Effector memory CD4-positive, alpha-beta T cell (primary cell): ENCODE measurements at places on chromosomes 5 and 9.

DNA sequence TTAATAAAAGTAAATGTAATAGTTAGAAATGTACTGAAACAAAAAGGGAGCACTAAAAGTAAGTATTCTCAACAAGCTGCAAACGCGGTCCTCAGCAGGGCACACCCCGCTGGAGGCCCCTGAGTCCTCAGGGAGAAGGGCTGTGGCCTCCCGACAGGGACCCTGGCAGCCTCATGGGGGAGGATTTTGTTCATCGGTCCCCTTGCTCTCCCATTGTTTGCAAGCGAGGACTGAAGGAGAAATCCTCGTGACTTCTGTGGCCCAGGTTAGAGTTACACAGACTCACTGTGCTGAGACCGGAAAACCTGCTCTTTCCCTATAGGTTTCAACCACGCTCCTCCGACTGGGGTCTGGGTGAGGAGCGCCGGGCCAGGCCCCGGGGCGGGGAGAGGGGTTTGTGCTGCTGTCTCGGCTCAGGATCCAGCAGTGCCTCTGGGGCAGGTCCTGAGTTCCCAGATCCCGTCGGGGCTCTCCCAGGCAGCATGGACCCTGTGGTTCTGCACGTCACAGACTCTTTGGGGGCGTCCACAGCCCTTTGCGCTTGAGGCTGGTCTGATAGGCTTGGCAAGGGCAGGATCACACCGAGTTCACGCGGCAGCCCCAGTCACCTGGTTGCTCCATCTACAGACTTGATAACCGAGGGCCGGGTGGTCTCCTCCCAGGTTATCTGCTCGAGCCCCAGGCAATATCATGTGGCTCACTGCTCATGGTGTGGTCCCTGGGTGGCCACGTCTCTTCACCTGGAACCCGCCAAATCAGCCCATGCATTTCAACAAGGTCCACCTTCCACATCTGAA lies 38.8 kb downstream of the MRPL36 start:
- H3K27ac ChIP-seq: no peak overlapping the region
- no peaks in the 10 kb centered on the region for H3K4me1 ChIP-seq
- H3K27me3 ChIP-seq: no peaks in the 10 kb centered on the region
- no peak for DNase-seq
- H3K4me3 ChIP-seq: no peak overlapping the region
- no peaks in the 10 kb centered on the region for H3K36me3 ChIP-seq

- no peak for DNase-seq
- no peak overlapping the region for H3K4me3 ChIP-seq
- H3K27ac ChIP-seq: no peak overlapping the region
- no peaks in the 10 kb centered on the region for H3K36me3 ChIP-seq
- H3K27me3 ChIP-seq: no peaks in the 10 kb centered on the region
Observed at GRCh38 chr5:108983461-108984092, 235.9 kb downstream of the FER start.

- peaks cover 98% of the 10 kb centered on the region for H3K36me3 ChIP-seq
- no peaks in the 10 kb centered on the region for H3K4me1 ChIP-seq
- H3K4me3 ChIP-seq: no peak overlapping the region
- DNase-seq: no peak
- H3K27me3 ChIP-seq: no peaks in the 10 kb centered on the region
- H3K27ac ChIP-seq: no peak overlapping the region
Observed at GRCh38 chr5:151108566-151108965, 27.7 kb upstream of the TNIP1 start.

GRCh38 chr5:114176356-114176755 lies 185.5 kb upstream of the KCNN2 start:
- no peak for DNase-seq
- no peak overlapping the region for H3K4me3 ChIP-seq
- H3K27ac ChIP-seq: no peak overlapping the region
- no peaks in the 10 kb centered on the region for H3K27me3 ChIP-seq
- no peaks in the 10 kb centered on the region for H3K36me3 ChIP-seq
- no peaks in the 10 kb centered on the region for H3K4me1 ChIP-seq

DNA sequence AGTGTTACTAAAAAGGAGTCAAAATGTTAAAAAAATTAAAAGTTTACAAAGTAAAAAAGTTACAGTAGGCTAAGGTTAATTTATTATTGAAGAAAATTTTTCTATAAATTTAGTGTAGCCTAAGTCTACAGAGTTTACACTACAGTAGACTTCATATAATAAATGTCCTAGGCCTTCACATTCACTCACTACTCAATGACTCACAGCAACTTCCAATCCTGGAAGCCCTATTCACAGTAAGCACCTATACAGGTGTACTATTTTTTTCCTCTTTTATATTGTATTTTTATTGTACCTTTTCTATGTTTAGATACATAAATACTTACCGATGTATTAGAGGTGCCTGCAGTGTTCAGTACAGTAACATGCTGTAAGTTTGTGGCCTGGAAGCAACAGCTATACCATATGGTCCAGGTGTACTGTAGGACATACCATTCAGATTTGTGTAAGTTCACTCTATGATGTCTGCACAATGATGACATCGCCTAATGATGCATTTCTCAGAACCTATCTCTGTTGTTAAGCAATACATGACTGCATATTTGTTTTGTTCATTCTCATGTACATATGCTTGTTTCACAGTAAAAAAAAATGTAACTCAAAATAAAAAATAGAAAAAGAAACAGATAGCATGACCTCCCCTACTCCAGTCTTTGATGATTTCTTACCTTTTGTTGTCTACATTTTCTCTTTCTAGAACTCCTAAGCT lies 64.7 kb downstream of the NR3C1 start:
- no peaks in the 10 kb centered on the region for H3K4me1 ChIP-seq
- no peaks in the 10 kb centered on the region for H3K27me3 ChIP-seq
- DNase-seq: no peak
- no peak overlapping the region for H3K4me3 ChIP-seq

DNA sequence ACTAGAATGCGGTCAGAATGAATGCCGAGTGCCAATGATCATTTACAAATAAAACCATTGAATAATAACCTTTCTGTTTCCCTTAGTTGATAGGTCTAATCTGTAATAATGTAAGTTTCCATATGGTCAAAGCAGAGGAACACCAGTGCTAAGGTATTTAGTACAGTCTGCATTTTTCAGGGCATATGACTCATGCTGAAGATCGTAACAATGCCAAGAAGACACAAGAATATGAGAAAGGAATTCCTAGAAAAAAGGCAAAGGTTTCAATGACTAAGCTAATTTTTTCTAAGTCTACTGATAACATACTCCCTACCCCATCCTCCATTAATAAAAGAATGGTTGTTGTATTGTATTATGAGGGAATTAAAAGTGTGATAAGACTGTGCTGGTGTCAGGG lies 2.8 kb downstream of the OR1L8 start:
- DNase-seq: no peak
- H3K4me3 ChIP-seq: no peak overlapping the region
- H3K4me1 ChIP-seq: no peaks in the 10 kb centered on the region
- H3K27ac ChIP-seq: no peak overlapping the region
- H3K27me3 ChIP-seq: no peaks in the 10 kb centered on the region

GRCh38 chr5:108543486-108543885 lies 161.6 kb upstream of the FBXL17 start:
- no peaks in the 10 kb centered on the region for H3K4me1 ChIP-seq
- no peak overlapping the region for H3K4me3 ChIP-seq
- H3K27me3 ChIP-seq: no peaks in the 10 kb centered on the region
- no peaks in the 10 kb centered on the region for H3K36me3 ChIP-seq

- no peaks in the 10 kb centered on the region for H3K27me3 ChIP-seq
- H3K36me3 ChIP-seq: no peaks in the 10 kb centered on the region
- H3K4me3 ChIP-seq: no peak overlapping the region
- no peak for DNase-seq
- no peak overlapping the region for H3K27ac ChIP-seq
Observed at GRCh38 chr5:999032-999501, 9.5 kb upstream of the NKD2 start.

GRCh38 chr5:123157791-123158581 lies 68.9 kb downstream of the PRDM6 start:
- no peaks in the 10 kb centered on the region for H3K4me1 ChIP-seq
- peaks cover 3% of the 10 kb centered on the region for H3K27me3 ChIP-seq
- DNase-seq: no peak
- no peaks in the 10 kb centered on the region for H3K36me3 ChIP-seq
- H3K4me3 ChIP-seq: no peak overlapping the region

DNA sequence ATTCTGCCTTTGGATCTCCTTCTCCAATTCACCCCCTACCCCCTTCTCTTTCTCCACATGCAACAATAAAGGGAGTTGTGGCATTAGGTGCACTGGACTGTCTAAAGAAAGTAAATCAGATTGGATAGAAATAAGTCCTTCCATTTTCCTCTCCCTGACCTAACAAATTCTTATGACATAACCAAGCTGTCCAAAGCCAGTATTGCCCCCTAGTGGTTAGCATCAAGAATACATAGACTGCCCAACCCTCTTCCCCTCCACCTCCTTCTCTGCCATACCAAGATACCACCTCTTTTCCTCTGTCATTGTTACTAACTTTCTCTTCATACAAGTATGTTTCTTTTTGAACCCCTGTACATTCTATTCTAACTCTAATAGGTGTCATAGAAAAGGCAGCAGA lies 45.7 kb downstream of the PPARGC1B start:
- no peak overlapping the region for H3K27ac ChIP-seq
- H3K4me1 ChIP-seq: no peaks in the 10 kb centered on the region
- H3K4me3 ChIP-seq: no peak overlapping the region
- no peaks in the 10 kb centered on the region for H3K36me3 ChIP-seq
- H3K27me3 ChIP-seq: no peaks in the 10 kb centered on the region

DNA sequence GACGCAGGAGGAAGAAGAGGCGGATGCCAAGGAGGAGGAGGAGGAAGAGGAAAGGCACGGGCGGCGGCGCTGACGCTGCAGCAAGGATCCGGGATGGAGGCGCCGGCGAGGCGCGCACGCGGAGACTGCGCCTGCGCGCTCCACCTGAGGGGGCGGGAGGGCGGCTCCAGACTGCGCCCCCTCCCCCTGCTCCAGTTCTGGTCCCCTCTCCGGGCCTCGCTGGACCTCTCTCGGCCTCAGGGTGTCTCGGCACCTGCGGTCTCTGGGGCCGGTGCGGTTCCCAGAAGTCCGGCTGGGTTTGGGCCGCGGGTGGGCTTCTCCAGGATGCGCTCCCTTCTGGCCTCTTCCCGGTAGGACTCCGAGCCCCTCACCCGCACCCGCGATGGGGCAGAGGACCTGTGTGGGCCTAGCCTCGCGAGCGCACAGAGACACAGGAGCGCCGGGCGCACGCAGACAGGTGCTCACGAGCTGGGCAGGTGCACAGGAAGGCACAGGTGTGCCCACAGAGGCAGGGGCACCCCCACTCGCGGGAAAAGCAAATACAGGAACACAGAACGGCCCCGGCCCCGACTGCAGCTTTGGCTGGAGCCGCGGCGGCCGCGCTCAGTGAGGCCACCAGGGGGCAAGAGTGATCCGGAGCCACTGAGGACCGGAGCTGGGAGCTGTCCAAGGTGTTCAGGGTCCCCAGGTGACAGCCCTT lies at the start of gene NPDC1:
Gene NPDC1, minus strand, starts transcription at position 90 of the 700 bp plus-strand sequence. CDS start 188 bp downstream, outside the sequence.
- no peak within 1 kb of the TSS for H3K27ac ChIP-seq
- peak; percentile 64 for DNase-seq
- peaks cover 23% of the 10 kb centered on the region for H3K4me1 ChIP-seq
- H3K27me3 ChIP-seq: peaks cover 46% of the 10 kb centered on the region
- H3K36me3 ChIP-seq: no peaks in the 10 kb centered on the region
- peak within 1 kb of the TSS; percentile 61 for H3K4me3 ChIP-seq

DNA sequence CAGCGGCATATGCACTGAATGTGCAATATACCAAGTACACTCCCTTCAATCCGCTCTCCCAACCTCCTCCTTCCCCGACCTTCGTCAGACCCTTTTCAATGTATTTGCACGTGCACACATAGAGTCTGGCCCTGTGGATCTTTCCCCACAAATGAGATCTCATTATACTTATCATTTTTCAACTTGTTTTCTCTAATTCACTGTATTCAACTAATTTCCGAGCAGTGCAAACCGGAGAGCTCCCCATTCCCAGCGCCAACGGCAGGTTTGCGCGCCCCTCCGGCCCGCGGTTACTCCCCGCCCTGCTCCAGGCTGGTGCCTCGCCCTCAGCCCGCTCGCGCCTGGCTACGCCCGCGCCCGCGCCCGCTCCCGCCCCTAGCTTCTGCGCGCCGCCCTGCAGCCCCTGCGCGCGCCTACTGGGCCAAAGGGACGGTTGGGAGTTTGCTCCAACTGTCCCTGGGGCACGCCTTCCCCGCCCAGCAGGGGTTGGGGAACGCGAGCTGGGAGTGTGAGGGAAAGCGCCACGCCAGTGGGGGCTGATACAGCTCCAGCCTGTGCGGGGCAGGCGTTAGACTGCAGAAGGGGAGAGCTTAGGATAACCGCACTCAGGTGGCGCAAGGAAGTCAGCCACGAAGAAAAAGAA lies 3.3 kb upstream of the CDC20B start:
- DNase-seq: no peak
- H3K4me1 ChIP-seq: peaks cover 24% of the 10 kb centered on the region
- no peaks in the 10 kb centered on the region for H3K36me3 ChIP-seq
- peak overlapping the region; percentile 22 for H3K4me3 ChIP-seq
- H3K27me3 ChIP-seq: peaks cover 46% of the 10 kb centered on the region

GRCh38 chr5:124634741-124635323 lies 111.6 kb downstream of the ZNF608 start:
- no peak overlapping the region for H3K4me3 ChIP-seq
- no peak overlapping the region for H3K27ac ChIP-seq

DNA sequence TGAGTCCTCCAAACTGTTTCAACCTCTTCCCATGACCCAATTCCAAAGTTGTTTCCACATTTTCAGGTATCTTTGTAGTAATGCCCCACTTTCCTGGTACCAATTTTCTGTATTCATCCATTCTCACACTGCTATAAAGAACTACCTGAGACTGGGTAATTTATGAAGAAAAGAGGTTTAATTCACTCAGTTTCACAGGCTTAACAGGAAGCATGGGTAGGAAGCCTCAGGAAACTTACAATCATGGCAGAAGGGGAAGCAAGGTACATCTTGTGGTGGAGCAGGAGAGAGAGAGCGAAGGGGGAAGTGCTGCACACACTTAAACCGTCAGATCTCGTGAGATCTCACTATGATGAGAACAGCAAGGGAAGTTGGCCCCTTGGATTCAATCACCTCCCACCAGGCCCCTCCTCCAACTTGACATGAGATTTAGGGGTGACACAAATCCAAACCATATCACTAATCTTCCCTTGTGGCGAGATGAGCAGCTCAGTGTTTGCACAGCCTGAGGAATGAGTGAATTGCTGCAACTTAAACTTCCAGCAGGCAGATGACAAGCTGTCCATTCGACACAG lies 42.9 kb downstream of the TRIP13 start:
- DNase-seq: no peak
- no peaks in the 10 kb centered on the region for H3K27me3 ChIP-seq
- no peaks in the 10 kb centered on the region for H3K4me1 ChIP-seq
- H3K4me3 ChIP-seq: no peak overlapping the region
- H3K36me3 ChIP-seq: no peaks in the 10 kb centered on the region
- H3K27ac ChIP-seq: no peak overlapping the region

- no peak overlapping the region for H3K4me3 ChIP-seq
- H3K27ac ChIP-seq: no peak overlapping the region
- H3K36me3 ChIP-seq: no peaks in the 10 kb centered on the region
- no peak for DNase-seq
Observed at GRCh38 chr9:5857928-5858327, 25.0 kb upstream of the ERMP1 start.
